Activated naive CD8-positive, alpha-beta T cell treated with anti-CD3 and anti-CD28 coated beads, Interleukin-2, amount 10 ng/mL, durations not matched to agents 7 days and 5 days (primary cell): ENCODE measurements at places on chromosomes 11 and 22.
A peak's percentile ranks its signal among the peaks of the same experiment; 100 is the strongest.

DNA sequence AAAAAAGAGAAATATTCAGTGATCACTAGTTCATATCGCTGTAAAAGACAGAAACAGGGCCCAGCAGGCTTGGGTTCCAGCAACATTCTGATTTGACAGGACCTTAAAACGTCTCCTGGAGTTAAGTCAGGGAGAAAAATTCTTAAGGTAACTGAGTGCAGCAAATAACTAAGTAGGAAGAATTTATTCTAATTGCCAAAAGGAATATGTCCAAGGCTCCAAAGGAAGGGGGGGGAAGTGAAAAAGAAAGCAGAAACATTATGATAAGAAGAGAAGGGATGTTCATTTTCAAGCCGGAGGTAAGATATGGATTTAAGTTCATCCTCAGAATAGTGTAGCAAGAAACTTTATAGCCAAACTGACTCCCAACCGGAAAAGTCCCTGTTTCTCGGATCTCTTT lies 90.4 kb downstream of the WT1 start:
- H3K27me3 ChIP-seq, result peaks cover 20% of the 10 kb centered on the region
- H3K4me1 ChIP-seq, result peaks cover 10% of the 10 kb centered on the region
- DNase-seq, result no peak
- no peak overlapping the region for H3K27ac ChIP-seq
- no peaks in the 10 kb centered on the region for H3K36me3 ChIP-seq

DNA sequence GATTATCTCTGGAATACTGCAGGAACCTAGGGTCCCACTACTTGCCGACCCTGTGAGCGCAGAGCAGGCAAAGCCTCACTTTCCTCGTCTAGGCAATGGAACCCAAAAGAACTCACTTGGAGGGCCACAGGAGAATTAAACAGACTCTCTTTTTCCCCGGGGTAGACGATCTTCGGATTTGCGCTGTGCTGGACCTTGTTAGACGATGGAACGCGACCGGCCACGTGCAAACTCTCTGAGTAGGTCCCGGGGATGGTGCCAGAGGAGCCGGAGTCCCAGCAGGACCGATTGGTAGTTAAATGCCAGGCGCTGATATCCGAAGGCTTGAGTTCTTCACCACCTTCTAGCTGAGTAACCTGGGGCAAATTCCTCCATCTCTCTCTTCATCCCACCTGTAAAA lies 1.0 kb upstream of the SLC1A2 start:
- peaks cover 2% of the 10 kb centered on the region for H3K36me3 ChIP-seq
- peak overlapping the region; percentile 57 for H3K4me3 ChIP-seq
- H3K27me3 ChIP-seq, result peaks cover 94% of the 10 kb centered on the region
- no peak for DNase-seq
- H3K4me1 ChIP-seq, result peaks cover 10% of the 10 kb centered on the region
- no peak overlapping the region for H3K27ac ChIP-seq

- H3K4me1 ChIP-seq, result peaks cover 23% of the 10 kb centered on the region
- peak overlapping the region; percentile 77 for H3K27ac ChIP-seq
Measured at GRCh38 chr22:25702571-25703167, 39.3 kb upstream of the MYO18B start.

- no peaks in the 10 kb centered on the region for H3K4me1 ChIP-seq
- H3K27me3 ChIP-seq, result no peaks in the 10 kb centered on the region
- no peak overlapping the region for H3K27ac ChIP-seq
- no peak overlapping the region for H3K4me3 ChIP-seq
- no peaks in the 10 kb centered on the region for H3K36me3 ChIP-seq
- no peak for DNase-seq
Measured at GRCh38 chr11:126583101-126583500, 227.6 kb downstream of the ST3GAL4 start.

GRCh38 chr11:37108436-37109285 lies 510.6 kb upstream of the RAG2 start:
- no peak overlapping the region for H3K27ac ChIP-seq
- H3K4me3 ChIP-seq, result no peak overlapping the region
- no peaks in the 10 kb centered on the region for H3K4me1 ChIP-seq
- DNase-seq, result no peak

DNA sequence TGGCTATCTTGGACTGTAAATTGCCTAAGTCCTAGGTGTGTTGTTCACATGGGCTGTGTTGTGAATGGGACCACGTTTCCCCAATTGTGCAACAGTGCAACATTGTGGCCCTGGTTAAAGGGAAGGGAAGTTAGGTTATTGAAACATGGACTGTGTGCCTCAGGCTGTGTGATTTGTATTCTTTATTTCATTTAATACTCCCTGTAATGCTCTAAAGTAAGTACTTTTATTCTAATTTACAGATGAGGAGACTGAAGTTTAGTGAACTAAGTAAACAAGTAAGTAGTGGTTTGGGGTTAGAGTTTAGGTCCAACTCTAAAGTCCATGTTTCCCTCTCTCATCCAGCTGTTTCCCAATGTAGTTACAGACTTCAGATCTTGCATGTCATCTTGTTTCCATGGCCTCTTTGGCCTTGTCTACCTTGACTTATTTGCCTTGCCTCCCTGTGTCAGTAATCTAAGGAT lies 77.7 kb downstream of the STIM1 start:
- H3K27me3 ChIP-seq, result no peaks in the 10 kb centered on the region
- peaks cover 42% of the 10 kb centered on the region for H3K4me1 ChIP-seq
- H3K4me3 ChIP-seq, result no peak overlapping the region
- H3K27ac ChIP-seq, result no peak overlapping the region
- DNase-seq, result no peak
- H3K36me3 ChIP-seq, result peaks cover 49% of the 10 kb centered on the region

- H3K4me1 ChIP-seq, result no peaks in the 10 kb centered on the region
- H3K36me3 ChIP-seq, result no peaks in the 10 kb centered on the region
- no peak overlapping the region for H3K27ac ChIP-seq
Measured at GRCh38 chr22:27507111-27507611, 294.4 kb downstream of the MN1 start.

DNA sequence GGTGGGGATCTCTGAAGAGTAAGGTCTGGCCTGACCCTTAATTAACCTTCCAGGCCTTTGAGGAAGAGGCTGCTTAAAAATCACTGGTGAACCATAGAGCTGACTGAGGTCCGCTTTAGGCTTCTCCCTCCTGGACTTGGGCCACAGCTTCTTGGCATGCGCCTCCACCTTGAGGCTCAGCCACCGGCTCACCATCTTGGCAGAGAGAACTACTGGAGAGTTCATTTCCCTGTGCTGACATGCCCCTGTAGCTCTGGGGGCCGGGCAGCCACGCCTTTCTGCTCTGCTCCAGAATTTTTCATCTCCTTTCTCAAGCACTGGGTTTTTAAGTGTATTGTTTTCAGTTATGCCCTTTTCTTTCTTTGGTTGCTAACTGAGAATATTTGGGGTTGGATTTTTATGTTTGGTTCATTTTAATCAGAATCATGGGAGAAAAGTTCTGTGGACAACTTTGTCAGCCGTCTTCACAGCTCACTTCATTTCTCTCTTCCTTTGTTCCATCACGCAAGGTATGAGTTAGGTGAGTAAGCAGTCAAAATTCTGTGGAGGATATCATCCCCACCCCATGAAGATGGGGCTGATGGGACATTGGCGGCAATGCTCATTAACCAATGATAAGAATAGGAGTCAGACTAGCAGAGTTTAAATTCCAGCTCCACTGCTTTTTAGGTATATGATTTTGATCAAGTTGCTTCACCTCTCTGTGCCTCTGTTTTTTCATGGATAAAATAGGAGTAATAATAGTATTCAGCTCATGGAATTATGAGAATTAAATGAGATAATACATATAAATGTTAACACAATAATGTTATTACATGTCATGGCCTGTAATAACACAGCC lies 103.9 kb downstream of the DBX1 start:
- H3K27ac ChIP-seq, result no peak overlapping the region
- H3K36me3 ChIP-seq, result no peaks in the 10 kb centered on the region
- DNase-seq, result no peak
- no peaks in the 10 kb centered on the region for H3K4me1 ChIP-seq

- no peaks in the 10 kb centered on the region for H3K27me3 ChIP-seq
- H3K27ac ChIP-seq, result no peak overlapping the region
- no peaks in the 10 kb centered on the region for H3K4me1 ChIP-seq
- H3K4me3 ChIP-seq, result no peak overlapping the region
Measured at GRCh38 chr11:122287401-122287800, 171.4 kb upstream of the BLID start.

DNA sequence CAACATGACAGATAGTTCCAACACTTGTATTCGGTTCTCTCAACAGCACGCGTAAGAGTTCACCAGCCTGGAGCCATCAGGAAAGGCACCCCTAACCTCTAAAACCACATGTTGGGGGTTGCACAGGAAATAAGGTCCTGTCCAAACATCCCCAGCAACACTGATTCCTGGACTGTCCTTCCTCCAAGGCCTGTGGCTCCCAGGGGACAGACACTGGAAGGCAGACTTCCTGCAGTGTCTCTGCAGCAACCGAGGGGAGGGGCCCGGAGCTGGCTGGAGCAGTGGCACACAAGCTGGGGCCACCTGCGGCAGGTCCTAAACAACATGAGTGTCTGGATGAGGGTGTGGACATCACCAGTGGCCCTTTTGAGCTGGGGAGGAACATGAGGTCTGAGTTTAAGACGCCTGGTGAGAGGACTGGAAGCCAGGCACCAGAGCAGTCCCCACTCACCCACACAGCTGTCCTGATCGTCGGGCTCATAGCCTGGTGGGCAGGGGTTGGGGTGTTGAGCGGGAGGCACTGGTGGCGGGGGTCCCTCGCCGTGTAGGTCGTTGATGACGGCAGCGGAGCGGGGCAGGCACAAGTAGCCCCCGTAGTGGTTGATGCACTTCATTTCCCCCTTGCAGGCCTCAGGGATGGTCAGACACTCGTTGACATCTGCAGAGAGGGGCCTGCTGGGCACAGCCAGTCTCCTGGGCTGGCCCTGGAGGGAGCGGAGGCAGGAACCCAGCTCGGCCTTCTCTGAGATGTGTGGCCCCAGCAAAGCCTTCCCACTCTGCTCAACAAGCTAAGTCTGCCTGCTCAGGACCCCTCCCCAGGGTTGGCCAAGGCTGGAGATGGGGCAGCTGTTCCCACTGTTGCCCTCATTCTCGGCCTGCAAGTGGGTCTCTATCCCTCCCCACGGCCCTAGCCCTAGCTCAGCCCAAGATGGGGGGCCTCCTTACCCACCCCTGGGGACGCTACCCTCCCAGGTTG lies 1.6 kb downstream of the EFEMP2 start:
- H3K4me3 ChIP-seq, result peak overlapping the region; percentile 25
- H3K27ac ChIP-seq, result no peak overlapping the region
- peaks cover 5% of the 10 kb centered on the region for H3K36me3 ChIP-seq
- no peak for DNase-seq

DNA sequence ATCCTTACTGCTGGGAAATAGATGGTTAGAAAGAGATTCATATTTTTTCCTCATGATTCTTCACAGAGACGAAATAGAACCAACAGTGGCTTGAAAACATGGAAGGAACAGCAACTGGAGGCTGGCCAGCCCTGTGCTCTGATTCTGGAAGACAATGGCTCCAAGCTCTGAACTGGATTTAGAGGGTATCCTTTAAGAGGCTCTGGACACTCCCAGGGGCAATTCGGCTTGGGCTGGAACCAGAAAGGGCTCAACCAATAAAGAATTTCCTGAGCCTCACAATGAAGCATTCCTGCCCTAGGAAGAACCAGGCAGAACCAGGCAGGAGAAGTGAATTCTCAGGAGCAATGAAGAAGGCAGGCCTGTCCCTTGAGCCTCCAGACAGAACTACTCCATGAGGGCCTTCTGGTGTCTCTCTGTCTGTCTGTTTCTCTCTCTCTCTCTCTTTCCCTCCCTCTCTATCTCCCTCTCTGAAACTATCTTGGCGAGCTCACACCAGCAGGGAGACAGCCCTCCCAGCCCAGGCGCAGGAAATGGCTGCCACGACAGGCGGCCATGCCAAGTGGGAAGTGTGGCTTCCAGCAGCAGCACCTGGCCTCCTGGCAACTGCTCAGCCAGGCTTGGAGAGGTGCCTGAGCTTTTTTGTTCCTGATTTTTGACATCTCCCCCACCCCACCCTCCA lies 93.3 kb downstream of the RCN1 start:
- no peaks in the 10 kb centered on the region for H3K36me3 ChIP-seq
- no peak overlapping the region for H3K4me3 ChIP-seq
- H3K27me3 ChIP-seq, result peaks cover 8% of the 10 kb centered on the region
- DNase-seq, result no peak
- H3K4me1 ChIP-seq, result no peaks in the 10 kb centered on the region

- peaks cover 3% of the 10 kb centered on the region for H3K36me3 ChIP-seq
- H3K4me3 ChIP-seq, result no peak overlapping the region
- H3K27ac ChIP-seq, result no peak overlapping the region
- H3K27me3 ChIP-seq, result peaks cover 1% of the 10 kb centered on the region
- no peak for DNase-seq
- no peaks in the 10 kb centered on the region for H3K4me1 ChIP-seq
Measured at GRCh38 chr11:81857386-81857785, 876.3 kb downstream of the FAM181B start.

DNA sequence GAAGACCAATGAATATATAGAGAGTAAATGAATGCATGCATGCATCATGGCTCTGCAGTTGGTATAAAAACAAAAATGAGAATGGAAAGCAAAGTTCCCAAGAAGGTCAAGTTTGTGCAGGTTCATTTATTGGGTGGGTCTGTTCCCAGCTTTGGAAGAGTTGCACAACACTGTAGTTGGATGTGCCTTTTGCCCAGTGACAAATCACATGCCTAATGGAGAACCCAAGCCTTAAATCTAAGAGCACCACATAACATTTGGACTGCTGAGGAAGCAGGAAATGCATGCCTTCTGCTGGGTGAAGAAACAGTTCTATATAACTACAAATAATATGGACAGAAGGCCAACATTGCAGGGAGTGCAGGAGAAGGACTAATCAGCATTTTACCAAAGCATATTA lies 30.6 kb downstream of the PRCP start:
- no peak for DNase-seq
- no peaks in the 10 kb centered on the region for H3K27me3 ChIP-seq
- no peak overlapping the region for H3K4me3 ChIP-seq
- no peak overlapping the region for H3K27ac ChIP-seq

DNA sequence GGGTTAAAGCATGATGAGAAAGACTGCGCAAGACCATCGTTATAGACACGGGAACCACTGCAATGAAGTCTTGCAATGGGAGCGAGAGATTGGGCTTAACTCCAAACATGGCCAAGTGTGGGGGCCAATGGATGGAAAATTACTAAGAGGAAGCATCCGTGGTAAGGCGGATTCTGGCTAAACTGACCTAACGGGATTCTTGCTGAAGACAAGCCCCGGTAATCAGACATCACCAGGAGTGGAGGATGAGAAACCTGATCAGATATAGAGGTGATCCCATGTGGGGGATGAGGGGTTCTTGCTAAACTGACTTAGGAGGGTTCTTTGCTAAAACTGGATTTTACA lies 5.8 kb upstream of the SYNGR1 start:
- H3K36me3 ChIP-seq, result no peaks in the 10 kb centered on the region
- H3K27ac ChIP-seq, result no peak overlapping the region
- no peak for DNase-seq
- H3K4me3 ChIP-seq, result no peak overlapping the region
- H3K27me3 ChIP-seq, result peaks cover 9% of the 10 kb centered on the region
- H3K4me1 ChIP-seq, result peaks cover 5% of the 10 kb centered on the region

- H3K36me3 ChIP-seq, result no peaks in the 10 kb centered on the region
- no peaks in the 10 kb centered on the region for H3K4me1 ChIP-seq
- no peak overlapping the region for H3K4me3 ChIP-seq
- no peak for DNase-seq
- no peaks in the 10 kb centered on the region for H3K27me3 ChIP-seq
Measured at GRCh38 chr11:97007283-97007682, 617.5 kb downstream of the JRKL start.

- no peak overlapping the region for H3K4me3 ChIP-seq
- peaks cover 2% of the 10 kb centered on the region for H3K4me1 ChIP-seq
- H3K36me3 ChIP-seq, result peaks cover 21% of the 10 kb centered on the region
- no peaks in the 10 kb centered on the region for H3K27me3 ChIP-seq
- DNase-seq, result no peak
Measured at GRCh38 chr11:61406067-61406466, 13.7 kb downstream of the TMEM216 start.

- H3K36me3 ChIP-seq, result peaks cover 17% of the 10 kb centered on the region
- peak; percentile 76 for DNase-seq
- peak within 1 kb of the TSS; percentile 83 for H3K27ac ChIP-seq
- peaks cover 28% of the 10 kb centered on the region for H3K27me3 ChIP-seq
Measured at GRCh38 chr22:46267431-46268279, at the start of gene TTC38. Gene TTC38, plus strand, starts transcription at chr22:46268008. Its CDS starts 32 bp downstream, at chr22:46268040.
